ENCODE measurements at places on chromosomes 16 and 17. TPM values are rescaled to one million over a fixed set of nuclear protein-coding genes. Genes with fewer than 3 reads are reported as not detected.

DNA sequence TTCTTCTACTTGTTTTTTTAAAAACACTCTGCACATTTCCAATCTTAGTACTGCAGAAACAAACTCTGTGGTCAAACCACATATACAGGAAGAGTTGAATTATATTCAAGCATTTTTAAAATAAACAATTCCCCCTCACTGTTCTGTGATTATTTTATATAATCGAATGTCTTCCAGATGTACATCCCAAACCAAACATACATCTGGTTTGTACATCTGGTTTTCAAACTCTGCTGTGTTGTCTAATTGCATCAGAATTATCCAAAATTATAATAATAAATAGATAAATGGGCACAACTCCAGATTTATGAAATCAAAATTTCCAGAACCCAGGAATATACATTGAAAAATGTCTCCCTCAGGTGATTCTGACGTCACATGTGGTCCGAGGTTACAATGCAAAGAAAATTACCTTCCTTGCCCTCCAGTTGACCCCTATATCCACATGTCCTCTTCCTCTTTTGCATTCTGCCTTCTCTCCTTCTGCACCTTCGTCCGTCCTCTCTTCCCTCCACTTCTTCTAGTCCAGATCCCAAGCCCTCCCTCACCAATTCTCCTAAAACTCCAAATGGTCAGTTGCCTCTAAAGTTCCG is 13.3 kb upstream of the CCDC144A start:
- DNase-seq, result no peak

Gene KRTAP1-1
- 0.21 TPM for total RNA-seq

Gene AIPL1
- not detected for total RNA-seq

Gene SMYD4
- 6.8 TPM for total RNA-seq

GRCh38 chr16:181565-182021 is 1.3 kb downstream of the HBQ1 start:
- DNase-seq, result no peak

Gene RAC3
- total RNA-seq, result 7.3 TPM

Measured in myocyte (in vitro differentiated cells).